ENCODE measurements at places on chromosomes 5 and 9. TPM values are rescaled to one million over a fixed set of nuclear protein-coding genes. Genes with fewer than 3 reads are reported as not detected.

The LMX1B gene
- total RNA-seq: not detected

The TRPM3 gene
- total RNA-seq: not detected

The C5 gene
- 1.8 TPM for total RNA-seq

The CDH9 gene
- not detected for total RNA-seq

The SLC25A2 gene
- not detected for total RNA-seq

The CTXN3 gene
- total RNA-seq: not detected

The RAI14 gene
- total RNA-seq: 3.3 TPM

DNA sequence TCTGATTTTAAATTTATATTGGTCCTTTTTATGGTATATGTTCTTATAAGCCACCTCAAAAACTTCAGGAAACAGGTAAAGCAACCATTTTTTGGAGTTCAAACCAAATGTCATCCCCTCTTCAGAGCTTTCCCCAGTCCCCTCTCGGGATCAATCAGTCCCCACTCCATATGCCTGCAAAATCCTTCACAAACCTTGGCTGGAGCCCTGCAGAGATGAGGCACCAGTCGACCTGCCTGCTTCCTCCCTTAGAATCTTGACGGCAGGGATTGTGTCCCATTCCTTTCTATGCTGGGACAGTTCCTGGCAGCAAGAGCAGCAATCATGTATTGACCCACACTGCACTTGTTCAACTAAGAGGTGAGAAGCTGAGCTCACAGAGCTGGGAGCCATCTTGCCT lies 22.6 kb downstream of the B4GALT1 start:
- ATAC-seq: no peak

DNA sequence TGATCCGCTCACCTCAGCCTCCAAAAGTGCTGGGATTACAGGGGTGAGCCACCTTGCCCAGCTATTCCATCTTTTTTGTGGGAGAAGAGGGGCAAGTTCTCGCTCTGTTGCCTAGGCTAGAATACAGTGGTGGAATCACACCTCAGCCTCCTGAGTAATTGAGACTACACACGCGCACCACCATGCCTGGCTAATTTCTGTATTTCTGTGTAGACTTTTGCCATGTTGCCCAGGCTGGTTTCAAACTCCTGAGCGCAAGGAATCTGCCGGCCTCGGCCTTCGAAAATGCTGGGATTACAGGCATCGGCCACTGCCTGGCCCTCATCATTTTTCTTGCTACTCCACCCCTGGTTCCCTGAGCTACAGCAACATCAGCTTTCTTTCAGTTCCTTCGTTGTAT lies 2.8 kb upstream of the NOL6 start:
- ATAC-seq: no peak

DNA sequence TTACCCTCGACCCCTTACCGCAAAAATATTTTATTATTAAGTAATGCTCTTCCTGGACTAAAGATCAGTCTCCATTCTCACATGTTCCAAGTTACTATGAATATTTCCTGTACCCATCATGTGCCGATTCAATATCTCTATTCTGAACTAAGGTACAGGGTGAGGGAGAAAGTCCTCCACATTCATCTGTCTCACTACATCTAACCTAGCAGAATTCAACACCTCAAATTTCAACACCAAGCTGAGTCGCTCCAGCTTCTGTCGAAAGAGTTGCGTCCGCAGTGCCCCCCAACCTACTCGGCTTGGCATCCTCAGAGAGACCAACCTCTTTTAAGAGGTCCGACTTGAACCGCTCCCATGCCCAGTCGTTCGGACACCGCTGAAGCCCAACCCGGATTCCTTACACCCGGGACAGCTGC lies 1.0 kb downstream of the CERT1 start:
- ATAC-seq: no peak

GRCh38 chr5:96588539-96588938 lies 73.6 kb upstream of the CAST start:
- no peak for ATAC-seq

DNA sequence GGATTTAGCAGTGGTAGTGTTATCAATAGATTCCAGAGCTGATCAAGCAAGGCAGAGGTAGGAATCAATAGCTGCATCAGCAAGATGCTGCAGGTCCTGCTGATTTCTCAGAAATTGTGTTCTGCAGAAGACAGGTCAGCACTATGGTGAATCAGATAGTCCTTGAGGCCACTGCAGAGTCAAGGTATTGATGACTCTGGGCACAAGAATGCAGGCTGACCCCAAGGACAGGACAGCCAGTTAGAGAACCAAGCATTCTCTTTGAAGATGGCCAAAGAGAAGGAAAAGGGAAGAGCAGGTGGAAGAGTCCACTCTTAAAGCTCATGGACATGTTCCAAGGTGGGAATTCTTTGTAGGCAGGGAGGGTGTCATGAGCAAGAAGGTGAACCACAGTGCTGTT lies 28.0 kb downstream of the PRUNE2 start:
- no peak for ATAC-seq

DNA sequence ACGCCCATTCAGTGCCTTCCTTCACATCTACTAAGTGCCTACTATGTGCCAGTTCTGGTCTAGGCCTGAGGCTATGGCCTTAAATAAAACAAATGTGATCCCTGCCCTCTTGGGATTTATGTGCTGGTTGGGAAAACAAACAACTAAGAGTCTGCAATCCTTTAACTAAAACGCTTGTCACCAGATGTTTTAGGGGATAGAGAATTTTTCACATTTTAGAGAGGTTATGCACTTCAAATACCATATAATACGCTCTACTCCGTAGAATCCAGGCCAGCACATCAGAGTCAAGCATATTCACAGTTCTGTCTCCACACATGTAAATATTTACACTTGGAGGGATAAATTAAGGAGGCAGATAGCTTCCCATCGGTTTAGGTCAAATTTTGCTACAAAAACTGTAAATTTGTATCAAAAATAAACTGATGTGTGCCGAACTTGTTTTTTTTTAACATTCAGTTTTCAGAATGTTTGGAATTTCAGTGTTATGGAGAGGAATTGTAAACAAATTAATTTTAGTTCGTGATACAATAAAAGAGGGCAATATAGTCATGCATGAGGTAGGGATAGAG lies 22.0 kb upstream of the ADRA1B start:
- no peak for ATAC-seq

DNA sequence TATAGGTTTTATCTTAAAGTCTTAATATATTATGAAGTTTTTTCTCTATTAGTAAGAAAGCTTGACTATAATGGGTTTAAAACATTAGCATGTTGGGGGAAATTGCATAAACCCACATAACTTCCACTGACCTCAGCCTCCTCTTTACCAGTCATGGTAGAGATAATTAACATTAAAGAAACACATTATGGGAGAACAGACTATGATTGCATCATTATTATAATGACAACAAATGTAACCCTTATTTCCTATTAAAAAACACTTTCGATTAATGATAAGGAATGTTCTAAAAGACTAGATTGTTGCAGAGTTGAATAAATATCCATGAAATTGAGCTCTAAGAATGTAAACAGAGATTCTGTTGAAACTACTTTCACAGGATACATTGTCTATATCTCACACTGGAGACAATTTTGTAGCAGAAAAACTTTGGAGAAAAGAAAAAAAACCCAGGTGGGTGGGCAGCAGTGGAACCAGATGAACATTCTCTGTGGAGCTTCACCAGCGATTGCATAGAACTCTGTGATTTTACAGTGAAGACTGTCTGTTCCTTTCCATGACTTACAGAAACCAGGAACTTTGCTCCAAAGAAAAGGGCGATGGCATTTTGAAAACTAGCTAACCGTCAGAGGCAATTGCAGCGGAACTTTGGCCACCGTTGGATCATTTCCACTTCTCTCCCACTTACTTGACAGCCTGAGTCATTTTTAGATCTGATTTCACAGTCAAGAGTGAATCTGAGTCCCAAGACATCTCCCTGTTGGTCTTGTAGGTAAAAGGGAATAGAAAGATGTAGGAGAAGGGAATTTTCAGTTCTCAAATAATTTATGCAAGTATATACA lies 21.0 kb upstream of the ERAP2 start:
- no peak for ATAC-seq

- ATAC-seq: no peak
Measured at GRCh38 chr5:35908228-35908627, 30.2 kb downstream of the CAPSL start.

- peak; percentile 72 for ATAC-seq
Measured at GRCh38 chr5:1950708-1951103, 68.0 kb upstream of the IRX4 start.

DNA sequence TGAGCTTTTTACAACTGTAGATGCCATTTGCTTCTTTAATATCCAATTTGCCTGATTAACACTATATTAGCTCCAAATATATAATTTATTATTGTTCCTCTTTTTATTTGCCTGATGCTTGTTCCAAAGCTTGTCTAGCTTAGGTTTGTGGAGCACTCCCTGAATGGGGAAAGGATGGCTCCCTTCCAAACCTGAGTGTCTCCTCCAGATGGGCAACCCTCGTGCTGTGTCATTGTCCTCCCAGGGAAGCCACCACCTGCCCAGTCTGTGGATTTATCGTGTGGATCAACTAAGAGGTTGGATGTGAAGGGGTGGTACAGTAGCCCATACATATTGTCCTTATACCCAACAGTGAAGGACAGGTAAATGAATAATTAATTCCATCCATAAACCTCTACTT lies 404.9 kb downstream of the CDK5RAP2 start:
- no peak for ATAC-seq

- no peak for ATAC-seq
Measured at GRCh38 chr9:134992755-134993124, 75.0 kb upstream of the FCN1 start.

DNA sequence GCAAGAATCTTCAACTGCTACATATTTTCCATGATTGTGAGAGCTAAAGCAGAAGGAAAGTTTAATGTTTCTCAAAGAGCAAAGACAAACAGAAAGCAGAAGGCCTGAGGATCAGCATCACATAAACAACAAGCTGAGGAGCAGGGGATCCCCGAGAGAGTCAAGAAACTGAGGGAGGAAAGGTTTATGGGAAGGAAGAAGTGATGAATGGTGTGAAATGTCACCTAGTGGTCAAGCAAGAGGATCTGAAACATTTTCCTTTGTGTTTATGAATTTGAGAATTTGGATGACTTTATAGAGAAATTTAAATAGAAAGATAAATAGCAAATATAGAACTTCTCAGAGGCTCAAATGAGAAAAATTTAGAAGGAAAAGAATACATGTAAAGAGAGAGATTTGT lies 481.9 kb downstream of the CHSY3 start:
- no peak for ATAC-seq

DNA sequence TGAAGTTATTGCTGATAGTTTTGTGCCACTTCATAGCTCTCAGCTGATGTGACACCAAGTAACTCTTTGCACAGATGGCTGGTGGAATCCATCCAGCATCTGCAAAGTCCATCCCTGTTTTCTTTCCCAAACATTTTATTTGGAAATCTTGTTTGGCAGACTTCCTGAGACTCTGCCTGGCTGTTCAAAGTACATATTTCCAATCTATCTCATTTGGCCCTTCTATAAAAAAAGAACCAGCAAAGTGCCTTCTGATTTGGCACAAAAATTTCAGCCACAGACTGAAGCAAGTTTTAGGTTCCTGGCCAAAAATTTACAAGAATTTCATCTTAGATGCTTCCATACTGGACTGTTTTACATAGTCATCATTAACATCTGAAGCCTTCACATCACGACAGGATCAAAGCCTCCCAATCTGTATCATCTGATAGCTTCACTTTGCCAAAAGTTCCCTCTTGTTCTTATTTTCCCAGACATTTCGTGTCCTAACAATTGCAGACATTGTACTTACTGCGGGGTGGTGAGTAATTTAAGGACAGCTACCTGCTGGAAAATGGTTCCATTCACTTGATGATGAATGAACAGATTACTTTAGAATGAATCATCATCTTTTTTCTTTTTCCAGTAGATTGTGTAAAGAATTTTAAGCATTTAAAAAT lies 377.3 kb downstream of the KIAA0825 start:
- ATAC-seq: no peak

DNA sequence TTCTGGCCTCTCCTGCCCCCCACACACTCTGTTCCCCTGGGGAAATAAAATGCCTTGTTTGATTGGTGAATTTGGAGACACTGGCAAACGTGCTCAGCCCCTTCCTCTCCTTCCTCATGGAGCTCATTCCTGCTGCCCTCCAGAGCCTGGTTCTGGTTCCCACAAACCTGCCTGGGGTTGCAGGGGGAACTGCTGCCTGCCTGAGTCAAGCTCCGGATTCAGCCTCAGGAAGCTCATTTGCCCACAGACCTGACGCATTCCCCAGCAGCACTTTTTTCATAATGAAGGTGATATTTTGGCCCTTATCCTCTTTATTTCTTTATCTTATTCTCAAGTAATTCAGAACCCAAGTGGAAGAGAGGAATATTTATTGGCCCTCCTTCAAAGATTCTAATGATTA lies 140.5 kb downstream of the TTLL11 start:
- no peak for ATAC-seq

- ATAC-seq: peak; percentile 26
Measured at GRCh38 chr5:147051193-147051592, 172.6 kb upstream of the PPP2R2B start.

GRCh38 chr9:120715389-120715924 lies 1.2 kb upstream of the MEGF9 start:
- ATAC-seq: no peak

- ATAC-seq: no peak
Measured at GRCh38 chr5:109756543-109757185, 66.9 kb downstream of the MAN2A1 start.

DNA sequence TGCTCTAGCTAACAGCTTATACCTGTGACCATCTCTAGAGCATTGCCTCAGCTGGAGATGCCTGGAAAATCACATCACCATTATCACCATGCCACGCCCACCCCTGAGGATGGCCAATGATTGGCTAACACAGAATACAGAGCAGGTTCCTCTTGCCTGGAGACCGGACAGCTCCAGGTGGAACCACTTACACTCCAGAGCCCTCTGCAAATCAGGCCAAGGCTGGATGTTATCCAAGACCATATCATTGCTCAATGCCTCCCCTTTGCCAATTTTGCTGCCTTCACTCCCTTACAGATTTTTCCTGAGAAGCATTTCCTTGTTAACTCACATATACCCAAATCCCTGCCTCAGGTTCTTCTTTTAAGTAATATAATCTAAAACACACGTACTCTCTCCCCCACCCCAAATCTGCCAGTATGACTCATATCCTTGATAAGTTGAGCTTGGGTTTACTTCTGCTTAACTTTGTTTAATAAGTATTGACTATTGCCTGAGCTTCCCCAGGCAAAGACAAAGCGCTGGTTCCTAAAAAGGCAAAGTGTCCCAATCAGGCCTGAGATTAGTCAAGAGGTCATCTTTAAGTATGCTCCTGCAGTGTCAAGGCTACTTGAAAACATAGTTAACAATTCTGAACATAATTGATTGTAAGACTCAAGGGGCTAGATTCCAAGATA lies 309.6 kb downstream of the EPB41L4A start:
- ATAC-seq: no peak

GRCh38 chr5:56050551-56051255 lies 55.9 kb upstream of the IL6ST start:
- ATAC-seq: peak; percentile 12

DNA sequence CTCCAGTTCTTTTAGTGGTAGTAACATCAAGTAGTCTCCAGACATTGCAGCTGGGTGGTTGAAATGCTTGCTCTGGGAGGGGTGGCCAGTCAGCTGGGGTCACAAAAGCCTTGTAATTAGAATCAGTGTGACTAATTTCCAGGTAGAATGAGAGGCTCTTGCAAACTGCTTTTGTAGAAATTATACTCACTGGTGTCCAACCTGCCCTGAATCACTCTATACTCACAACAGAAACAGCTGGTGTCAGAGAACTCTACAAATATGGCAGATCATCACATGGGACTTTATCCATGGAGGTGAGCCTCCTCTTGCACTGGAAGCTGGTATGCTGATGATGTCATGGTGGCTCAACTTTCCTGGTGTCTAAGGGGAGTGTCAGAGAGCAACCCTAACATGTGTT lies 71.3 kb downstream of the SH3TC2 start:
- ATAC-seq: no peak

- ATAC-seq: peak; percentile 95
Measured at GRCh38 chr5:56026863-56027300, 32.1 kb upstream of the IL6ST start.

GRCh38 chr5:44774279-44774880 lies 34.4 kb upstream of the MRPS30 start:
- no peak for ATAC-seq
